ENCODE measurements at places on chromosomes 16 and 17.

GRCh38 chr16:27097800-27098230 lies 31.1 kb downstream of the C16orf82 start:
- DNase-seq, result no peak

GRCh38 chr17:64571746-64572145 lies 65.0 kb downstream of the CEP95 start:
- no peak for DNase-seq

- no peak for DNase-seq
Measured at GRCh38 chr17:81027591-81028505, 7.1 kb upstream of the BAIAP2 start.

- DNase-seq, result no peak
Measured at GRCh38 chr17:60538726-60539125, 12.7 kb upstream of the APPBP2 start.

- no peak for DNase-seq
Measured at GRCh38 chr16:23506606-23506994, 3.7 kb downstream of the GGA2 start.

- DNase-seq, result no peak
Measured at GRCh38 chr16:89581045-89581695, 5.6 kb downstream of the CPNE7 start.

- DNase-seq, result no peak
Measured at GRCh38 chr16:85019659-85020245, 7.8 kb upstream of the KIAA0513 start.

GRCh38 chr17:1069847-1070246 lies 72.9 kb downstream of the TIMM22 start:
- DNase-seq, result no peak

DNA sequence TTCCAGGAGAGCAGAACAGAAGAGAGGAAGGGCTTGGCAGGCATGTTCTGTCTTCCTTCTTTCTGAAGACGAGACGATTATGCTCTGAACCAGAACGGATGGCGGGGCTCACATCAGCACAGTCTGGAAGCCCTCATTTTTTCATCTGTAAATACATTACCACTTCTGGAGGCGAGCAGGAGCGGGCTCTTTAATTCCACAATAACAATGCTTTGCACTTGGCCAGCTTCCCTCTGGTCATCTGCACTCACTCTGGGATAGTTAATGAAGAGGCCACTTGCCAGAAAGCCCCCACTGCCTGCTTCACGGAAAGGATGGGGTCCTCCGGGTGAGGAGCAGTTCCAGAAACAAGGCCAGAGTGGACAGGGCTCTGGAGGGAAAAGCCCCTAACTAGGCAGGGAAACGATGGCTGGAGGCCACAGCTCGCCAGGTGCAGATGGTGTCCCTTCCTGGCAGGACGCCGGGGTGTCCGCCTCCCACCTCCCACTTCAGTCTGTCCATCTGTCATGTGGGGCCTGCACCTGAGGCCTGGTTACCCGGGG lies 13.1 kb upstream of the BCAR1 start:
- DNase-seq, result no peak

- no peak for DNase-seq
Measured at GRCh38 chr17:36730857-36731490, 129.6 kb downstream of the MRM1 start.

GRCh38 chr17:63988741-63989621 lies 9.2 kb upstream of the PRR29 start:
- no peak for DNase-seq

- no peak for DNase-seq
Measured at GRCh38 chr16:8720080-8720966, 45.9 kb downstream of the ABAT start.

- DNase-seq, result no peak
Measured at GRCh38 chr17:3415610-3416009, 4.4 kb downstream of the OR3A3 start.

GRCh38 chr17:29116804-29117753 lies 63.1 kb downstream of the MYO18A start:
- peak; percentile 83 for DNase-seq

DNA sequence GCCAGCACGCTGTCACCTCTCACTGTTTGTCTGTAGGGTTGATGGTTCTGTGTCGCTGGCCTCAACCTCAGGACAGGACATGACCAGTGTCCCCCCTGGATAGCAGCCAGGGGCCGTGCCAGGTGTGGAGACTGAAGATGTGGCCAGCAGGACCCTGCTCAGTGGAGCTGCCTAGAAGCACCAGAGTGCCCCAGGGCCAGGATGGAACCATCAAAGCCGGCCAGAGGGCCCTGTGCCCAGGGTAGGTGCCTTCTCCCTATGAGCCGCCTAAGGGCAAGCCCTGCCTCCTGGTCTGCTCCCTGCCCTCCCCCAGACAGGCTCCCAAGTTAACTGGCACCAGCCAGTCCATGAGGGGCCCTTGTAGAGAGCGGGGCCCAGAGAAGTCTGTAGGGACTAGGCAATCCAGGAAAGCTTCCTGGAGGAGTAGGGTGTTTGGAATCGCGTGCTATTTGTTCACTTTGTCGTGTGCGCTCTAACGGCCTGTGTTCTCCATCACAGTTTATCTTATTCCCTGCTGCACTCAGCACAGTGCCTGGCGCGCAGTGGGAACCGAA lies 546 bp upstream of the NDUFB10 start:
- DNase-seq, result no peak

DNA sequence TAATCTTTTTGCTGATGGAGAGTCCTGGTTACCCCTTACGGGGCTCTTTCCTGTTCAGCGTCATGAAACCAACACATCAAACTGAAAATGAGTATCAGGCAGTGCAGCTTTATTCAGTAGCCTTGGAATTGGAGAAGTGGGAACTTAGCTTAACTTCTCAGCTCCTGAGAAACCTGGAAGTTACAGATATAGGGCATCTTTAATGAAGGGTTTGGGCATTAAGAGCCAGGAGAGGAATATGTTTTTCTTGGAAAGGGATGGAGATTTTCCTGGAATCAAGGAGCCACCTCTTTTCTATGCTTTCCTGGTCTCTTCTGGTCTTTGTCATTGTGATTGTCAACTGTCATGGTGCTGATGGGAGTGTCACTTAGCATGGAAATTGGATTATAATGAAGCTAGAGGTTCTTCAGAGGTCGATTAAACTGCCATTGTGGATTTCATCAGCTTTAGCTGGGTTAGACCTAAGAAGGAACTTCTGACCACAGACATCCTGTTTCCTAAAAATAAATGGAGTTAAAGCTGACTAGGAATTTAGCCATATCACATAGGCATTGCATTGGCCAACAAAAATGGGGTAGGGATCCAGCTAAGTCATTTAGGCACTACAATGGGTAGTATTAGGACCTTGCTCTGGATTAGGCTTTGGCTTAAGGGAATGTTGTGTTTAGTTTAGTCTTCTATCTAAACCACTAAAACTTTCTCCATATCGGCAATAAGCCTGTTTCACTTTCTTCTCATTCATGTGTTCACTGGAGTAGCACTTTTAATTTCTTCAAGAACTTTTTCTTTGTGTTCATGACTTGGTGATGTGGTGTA lies 186.4 kb downstream of the BCAS3 start:
- DNase-seq, result no peak

- peak; percentile 28 for DNase-seq
Measured at GRCh38 chr16:67395458-67396158, 2.3 kb upstream of the TPPP3 start.

DNA sequence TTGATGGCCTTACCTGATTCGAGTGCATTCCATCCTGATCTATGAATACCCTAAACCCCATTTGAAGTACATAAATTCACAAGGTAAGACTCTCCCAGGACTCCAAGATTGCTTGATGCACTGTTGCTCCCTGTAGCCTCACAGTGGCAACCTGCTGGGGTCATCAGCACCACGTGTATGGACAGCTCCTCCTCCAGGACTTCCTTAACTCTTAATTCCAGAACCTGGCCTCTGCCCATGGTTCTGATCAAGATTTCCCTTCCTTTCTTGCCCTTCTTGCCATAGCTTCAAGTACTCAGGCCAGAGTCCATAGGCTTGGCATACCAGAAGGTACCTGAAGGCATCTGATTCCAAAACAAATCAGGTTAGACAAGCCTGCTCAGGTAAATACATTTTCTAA lies 34.0 kb upstream of the NLK start:
- no peak for DNase-seq

- no peak for DNase-seq
Measured at GRCh38 chr17:2594722-2595599, 1.5 kb downstream of the PAFAH1B1 start.

DNA sequence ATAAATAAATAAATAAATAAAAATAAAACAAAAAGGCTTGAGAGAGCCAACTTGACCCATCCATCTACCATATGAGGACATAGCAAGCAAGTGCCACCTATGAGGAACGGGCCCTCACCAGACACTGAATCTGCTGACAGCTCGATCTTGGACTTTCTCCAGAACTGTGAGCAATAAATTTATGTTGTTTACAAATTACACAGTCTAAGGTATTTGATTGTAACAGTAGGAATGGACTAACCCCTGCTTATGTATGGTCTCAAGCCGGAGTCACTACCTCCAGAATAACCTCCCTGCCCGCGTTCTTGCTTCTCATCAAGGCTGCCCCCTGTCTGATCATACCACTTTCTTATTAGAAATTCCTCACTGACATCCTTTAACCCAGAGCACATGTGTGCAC lies 9.9 kb downstream of the SLC5A11 start:
- DNase-seq, result no peak

GRCh38 chr16:69326172-69326873 lies 4.1 kb downstream of the PDF start:
- DNase-seq, result no peak

DNA sequence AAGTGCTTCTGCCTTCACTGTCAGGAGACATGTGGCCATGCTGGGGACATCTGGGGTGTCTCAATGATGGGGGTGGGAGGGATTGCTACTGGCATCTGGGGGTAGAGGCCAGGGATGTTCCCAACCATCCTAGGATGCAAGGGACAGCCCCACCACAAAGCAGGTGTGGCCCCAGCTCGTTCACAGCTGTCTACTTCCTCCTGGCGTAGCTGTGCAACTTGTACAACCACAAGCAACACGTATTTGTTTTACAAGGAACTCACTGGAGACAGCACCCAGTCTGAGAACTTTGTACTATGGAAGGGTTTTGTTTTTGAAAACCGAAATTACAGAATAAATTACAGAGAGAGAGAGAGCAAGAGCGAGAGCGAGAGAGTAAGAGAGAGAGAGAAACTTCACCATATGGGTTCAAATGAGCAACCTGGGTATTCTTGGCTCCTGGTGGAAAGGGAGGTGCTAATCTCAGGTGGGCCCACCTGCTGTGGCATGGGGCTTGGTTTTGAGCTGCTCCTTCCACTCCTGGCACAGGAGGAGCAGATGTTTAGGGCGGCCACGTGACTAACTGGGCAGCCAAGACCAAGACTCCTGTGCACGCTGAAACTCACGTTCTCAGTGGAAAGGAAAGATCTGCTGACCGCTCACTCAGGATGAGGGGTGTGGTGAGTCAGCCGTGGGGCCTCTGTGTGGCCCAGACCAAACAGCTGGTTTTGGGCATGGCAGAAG lies 17.5 kb upstream of the TNFRSF13B start:
- peak; percentile 62 for DNase-seq

GRCh38 chr17:28956112-28956511 lies 4.8 kb upstream of the PHF12 start:
- no peak for DNase-seq

GRCh38 chr17:62911114-62911513 lies 54.9 kb upstream of the TANC2 start:
- no peak for DNase-seq

DNA sequence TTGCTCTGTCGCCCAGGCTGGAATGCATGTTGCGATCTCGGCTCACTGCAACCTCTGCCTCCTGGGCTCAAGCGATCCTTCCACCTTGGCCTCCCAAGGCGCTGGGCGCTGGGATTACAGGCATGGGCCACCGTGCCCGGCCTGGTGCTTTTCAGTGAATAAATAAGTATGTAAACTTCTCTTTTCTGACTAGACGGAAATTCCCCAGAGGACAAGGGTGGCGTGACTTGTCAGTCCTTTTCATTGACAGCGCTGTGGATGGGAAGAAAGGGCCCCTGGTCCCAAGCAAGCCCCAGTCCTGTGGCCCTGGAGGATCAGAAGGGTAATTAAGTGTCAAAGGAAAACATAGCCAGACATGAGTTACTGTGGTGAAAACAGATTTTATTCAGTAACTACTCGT lies 9.6 kb upstream of the SPN start:
- DNase-seq, result no peak

GRCh38 chr16:31260136-31260931 lies 559 bp downstream of the ITGAM start:
- DNase-seq, result no peak

GRCh38 chr16:21986692-21987246 lies 14.1 kb downstream of the PDZD9 start:
- no peak for DNase-seq

- DNase-seq, result no peak
Measured at GRCh38 chr17:70161519-70161918, 7.8 kb upstream of the KCNJ2 start.

GRCh38 chr16:1494711-1495110 lies 1.6 kb downstream of the TELO2 start:
- no peak for DNase-seq

DNA sequence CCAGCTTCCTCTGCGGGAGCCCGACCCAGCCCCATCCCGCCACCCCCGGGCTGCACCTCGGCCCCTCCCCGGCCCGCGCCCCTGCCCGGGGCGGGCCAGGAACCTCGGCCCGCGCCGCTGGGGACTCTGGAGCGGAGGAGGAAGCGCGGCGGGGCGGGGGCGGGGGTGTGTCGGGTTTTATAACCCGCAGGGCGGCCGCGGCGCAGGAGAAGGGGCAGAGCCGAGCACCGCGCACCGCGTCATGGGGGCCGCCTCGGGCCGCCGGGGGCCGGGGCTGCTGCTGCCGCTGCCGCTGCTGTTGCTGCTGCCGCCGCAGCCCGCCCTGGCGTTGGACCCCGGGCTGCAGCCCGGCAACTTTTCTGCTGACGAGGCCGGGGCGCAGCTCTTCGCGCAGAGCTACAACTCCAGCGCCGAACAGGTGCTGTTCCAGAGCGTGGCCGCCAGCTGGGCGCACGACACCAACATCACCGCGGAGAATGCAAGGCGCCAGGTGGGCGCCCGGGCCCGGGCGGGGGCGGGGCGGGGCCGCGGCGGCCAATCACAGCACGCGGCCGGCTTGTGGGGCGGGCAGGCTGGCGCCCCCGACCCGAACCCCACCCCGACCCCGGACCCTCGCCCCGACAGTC lies at the start of gene ACE:
Gene ACE (plus strand): TSS at position 208 of the 626 bp plus-strand sequence. CDS start 34 bp downstream, at position 242.
- peak; percentile 85 for DNase-seq

DNA sequence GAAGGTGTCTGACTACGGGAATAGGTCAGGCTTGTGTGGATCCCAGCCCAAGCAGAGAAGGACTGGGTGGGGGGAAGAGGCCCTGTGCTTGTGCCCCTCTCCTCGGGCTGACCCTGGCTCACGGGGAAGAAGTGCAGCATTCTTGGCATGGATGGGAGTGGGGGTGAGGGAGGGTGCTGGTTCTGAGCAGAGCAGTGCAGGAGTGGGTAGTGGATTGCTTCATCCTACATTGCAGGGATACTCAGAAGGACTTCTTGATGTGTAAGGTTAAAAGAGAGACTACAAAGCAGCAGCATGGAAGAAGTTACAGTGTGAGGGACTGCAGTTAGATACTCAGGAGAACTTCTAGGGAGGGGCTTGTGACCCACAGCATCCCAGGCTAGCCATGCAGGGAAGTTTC lies 2.1 kb downstream of the ARHGAP23 start:
- DNase-seq, result no peak

All from GM13977 (cell line).